Stimulated activated CD8-positive, alpha-beta memory T cell treated with anti-CD3 and anti-CD28 coated beads, Interleukin-12 subunit alpha, Interleukin-12 subunit beta, amount 100 ng/mL, for 1 hour (primary cell): ENCODE measurements at places on chromosomes 3 and 15.

- no peak for DNase-seq
These were observed 5.2 kb downstream of the SST start for GRCh38 chr3:187665010-187665409.

GRCh38 chr15:99728916-99729315, 4.3 kb downstream of the LYSMD4 start:
- DNase-seq, result no peak

GRCh38 chr3:129605203-129605921, 1.1 kb downstream of the PLXND1 start:
- no peak for DNase-seq

DNA sequence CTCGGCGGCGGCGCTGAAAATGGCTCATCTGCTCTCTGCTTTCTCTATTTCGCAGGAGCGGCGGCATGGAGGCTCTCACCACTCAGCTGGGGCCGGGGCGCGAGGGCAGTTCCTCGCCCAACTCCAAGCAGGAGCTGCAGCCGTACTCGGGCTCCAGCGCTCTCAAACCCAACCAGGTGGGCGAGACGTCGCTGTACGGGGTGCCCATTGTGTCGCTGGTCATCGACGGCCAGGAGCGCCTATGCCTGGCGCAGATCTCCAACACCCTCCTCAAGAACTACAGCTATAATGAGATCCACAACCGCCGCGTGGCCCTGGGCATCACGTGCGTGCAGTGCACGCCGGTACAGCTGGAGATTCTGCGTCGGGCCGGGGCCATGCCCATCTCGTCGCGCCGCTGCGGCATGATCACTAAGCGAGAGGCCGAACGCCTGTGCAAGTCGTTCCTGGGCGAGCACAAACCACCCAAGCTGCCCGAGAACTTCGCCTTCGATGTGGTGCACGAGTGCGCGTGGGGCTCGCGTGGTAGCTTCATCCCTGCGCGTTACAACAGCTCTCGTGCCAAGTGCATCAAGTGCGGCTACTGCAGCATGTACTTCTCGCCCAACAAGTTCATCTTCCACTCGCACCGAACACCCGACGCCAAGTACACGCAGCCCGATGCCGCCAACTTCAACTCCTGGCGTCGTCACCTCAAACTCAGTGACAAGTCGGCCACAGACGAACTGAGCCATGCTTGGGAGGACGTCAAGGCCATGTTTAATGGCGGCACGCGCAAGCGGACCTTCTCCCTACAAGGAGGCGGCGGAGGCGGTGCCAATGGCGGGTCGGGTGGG, 790 bp downstream of the SKOR1 start:
- DNase-seq, result no peak

DNA sequence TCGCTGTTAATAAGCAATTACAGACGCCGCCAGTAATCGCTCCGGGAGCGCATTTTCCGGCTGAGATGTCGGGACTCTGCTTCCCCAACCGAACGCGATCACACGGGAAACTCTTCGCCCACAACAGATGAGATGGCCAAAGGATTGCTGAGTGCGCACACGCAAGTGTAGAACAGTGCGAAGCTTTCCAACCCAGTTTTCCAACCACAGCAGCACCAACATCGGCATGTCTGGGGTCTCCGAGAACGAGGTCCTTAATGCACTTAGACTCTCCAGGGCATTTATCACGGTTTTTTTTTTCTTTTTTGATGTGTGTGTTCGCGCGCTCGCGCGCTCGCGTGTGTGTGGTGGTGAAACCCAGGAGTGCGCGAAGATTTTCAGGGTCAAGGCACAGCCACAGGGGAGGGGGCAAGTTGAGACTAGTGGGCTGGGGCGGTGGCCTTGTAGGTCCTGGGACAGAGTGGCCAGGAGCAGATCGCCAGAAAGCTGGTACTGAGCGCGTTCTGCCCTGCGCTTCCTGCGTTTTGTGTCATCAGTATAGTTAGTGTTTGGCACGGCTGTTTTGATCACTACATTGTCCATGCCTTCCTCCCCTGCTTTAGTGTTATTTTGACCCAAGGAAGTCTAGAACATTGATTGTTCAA, 1.8 kb upstream of the EOMES start:
- DNase-seq, result no peak

- DNase-seq, result no peak
These were observed 1117.8 kb downstream of the IGSF11 start for GRCh38 chr3:117916839-117917238.

- DNase-seq, result no peak
These were observed 385.4 kb downstream of the ZIC1 start for GRCh38 chr3:147794596-147794995.

GRCh38 chr3:121895121-121895520, 920 bp downstream of the SLC15A2 start:
- no peak for DNase-seq

GRCh38 chr3:45218578-45219390, 7.3 kb downstream of the TMEM158 start:
- DNase-seq, result no peak

- DNase-seq, result no peak
These were observed 155.0 kb downstream of the ATP8B4 start for GRCh38 chr15:49964061-49964460.

DNA sequence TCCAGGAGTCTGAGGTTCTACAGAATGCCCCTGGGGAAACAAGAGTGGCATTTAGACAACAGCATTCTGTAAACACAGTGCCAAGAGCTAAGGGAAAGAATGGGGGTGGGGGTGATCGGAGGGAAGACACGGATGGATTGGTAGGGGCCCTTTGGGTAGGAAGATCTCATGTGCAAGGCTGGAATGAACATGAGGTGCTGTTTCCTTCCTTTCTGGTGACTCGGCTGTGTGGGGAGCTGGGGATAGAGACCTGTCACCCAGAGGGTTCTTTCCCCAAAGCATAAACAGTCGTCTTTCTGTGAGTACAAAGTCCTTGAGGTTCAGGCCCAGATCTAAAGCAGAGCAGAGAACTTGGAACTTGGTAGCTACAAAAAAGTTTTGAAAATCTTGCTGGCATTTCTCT, 11.7 kb downstream of the TPM1 start:
- DNase-seq, result no peak

GRCh38 chr15:29270169-29270955, 740 bp upstream of the NSMCE3 start:
- no peak for DNase-seq

GRCh38 chr3:161082063-161082462, 23.1 kb downstream of the B3GALNT1 start:
- DNase-seq, result no peak

- peak; percentile 11 for DNase-seq
These were observed 96.5 kb downstream of the FSIP1 start for GRCh38 chr15:39685999-39686613.

DNA sequence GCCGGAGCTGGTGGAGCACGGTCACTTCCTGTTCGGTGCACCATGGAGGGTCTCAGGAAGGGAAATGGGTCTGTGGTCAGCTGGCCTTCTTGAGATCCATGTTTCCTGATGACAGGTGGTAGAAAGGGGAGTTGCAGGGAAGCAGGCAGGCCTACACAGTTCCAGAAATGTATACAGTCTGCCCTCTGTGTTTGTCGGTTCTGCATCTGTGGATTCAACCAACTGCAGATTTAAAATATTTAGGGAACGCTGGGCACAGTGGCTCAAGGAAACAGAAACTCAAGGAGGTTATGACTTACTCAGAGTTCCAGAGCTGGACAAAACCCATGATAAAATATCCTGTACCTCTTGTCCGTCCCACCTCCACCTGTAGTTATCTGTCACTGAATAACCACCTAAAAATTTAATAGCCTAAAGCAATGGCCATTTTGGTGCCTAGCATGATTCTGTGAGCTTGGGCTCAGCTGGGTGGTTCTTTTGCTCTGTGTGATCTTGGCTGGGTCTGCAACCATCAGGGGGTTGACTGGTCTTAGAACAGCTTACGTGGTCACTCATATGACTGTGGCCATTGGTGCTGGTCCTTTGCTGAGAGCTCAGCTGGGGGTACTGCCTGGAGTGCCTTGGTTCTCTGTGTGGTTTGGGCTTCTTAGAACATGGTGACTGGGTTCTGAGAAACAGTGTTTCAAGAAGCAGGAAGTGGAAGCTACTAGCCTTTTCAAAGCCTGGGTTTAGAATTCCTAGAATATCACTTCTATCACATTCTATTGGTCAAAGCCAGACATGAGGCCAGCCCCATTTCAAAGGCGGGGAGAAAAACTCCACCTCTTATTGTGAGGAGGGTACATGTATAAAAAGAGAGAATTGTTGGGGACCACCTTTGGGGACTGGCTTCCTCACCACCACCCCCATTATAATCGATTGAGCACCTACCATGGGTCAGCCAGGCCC, 239.7 kb upstream of the BHLHE40 start:
- no peak for DNase-seq

DNA sequence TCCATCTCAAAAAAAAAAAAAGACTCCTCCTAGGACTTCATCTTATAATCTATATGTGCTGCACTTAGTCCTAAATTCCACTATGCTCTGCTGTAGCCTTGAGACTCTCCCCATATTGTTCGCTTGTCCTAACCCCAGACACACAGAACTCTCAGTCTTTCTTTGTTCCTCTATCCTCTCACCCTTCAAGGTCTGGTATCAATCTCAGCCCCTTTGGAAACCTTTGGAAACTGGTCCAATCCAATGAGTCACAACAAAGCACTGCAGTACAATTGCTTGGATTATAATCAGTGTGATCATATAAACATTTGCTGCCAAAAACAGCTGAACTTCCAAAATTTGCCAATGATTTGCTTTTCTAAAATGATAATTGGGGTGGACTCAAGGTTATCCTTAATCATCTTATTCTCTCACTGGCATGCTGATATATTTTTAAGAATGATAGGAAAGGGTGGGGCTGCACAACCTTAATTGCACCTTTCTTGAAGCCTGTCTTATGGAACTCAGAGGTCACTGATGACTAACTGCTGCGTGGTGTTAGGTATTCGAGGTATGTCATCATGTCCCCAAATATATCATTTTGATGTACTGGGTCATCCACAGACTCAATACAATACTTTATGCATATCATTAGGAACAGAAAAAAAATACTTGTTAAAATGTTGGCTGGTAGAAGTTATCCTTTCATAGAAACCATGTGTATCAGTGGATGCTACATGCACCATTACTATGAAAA, 756.7 kb downstream of the NR2F2 start:
- DNase-seq, result no peak

DNA sequence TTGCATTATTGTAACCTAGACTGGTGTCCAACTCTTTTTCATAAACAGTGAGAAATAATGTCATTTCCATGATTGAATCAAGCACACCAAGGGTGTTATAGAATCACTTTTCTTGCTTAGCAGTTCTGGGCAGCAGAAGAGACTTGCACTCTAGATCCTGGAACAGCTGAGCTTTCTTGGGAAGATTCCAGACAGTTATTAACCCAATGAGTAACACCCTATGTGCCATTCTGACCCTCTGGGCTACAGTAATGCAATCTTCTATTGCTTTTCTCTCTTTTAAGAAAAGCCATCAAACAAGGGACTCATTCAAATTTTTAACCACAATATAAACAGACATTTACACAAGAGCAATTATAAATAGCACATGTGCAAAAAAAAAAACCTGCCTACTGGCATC, 39.3 kb upstream of the USP3 start:
- no peak for DNase-seq

GRCh38 chr3:137767538-137768360, 3.6 kb downstream of the SOX14 start:
- DNase-seq, result no peak

- no peak for DNase-seq
These were observed 418.8 kb upstream of the ALCAM start for GRCh38 chr3:104947943-104948342.

DNA sequence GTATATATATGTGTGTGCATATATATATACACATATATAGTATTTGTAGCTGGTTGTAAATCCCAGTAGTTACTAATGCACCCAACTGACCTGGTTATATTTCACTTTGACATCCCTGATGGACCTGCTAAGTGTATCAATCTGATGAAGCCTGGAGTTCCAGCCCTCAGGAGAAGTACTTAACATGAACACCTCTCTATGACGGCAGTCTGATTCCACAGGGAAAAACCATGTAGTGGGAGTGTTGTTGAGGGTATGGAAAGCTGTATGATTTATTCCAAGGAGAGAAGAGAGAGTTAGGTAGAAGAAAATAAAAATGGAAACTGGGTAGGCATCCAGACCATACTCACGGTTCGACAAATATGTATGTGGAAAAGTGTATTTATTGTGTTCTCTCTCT, 531.2 kb upstream of the SEMA6D start:
- no peak for DNase-seq

DNA sequence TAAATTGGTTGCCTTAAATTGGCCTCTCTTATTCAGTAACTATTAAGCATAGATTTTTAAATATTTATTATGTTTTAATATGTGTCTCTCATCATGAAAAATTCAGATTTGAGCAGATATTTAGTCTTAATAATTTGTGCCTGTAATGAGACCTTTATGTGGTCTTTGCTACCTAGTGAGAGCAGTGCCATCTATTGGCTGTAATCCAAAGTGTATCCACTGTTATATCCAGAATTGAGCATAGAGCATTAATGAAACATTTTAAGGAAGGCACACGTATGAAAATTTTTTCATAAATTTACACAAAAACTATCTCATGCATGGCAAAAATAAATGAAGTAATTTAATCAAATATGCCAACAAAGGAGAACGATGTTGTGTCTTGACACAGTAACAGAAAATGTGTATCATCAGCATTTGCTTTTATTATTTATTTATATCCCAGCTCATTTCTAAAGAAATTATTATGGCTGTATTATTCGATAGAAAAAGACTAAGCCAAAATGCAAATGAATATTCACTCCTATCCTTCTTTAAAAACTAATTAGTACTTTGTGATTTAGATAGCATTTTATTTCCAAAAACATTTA, 203.5 kb downstream of the RSRC1 start:
- no peak for DNase-seq

DNA sequence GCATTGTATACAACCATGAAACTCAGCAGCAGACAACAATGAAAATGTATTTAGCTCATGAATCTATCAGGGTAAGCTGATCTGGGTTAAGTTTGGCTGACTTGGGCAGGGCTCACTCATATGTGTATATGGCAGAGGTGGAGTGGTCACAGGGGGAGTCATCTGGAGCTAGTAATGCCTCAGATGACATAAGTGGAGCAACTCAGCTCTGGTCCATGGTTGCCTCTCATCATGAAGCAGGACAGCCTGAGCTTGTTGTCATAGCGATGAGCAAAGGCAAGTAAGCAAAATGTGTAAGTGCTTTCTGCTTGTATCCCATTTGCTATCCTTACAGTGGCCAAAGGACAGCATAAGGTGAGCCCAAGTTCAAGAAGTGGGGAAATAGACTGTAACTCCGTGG, 64.5 kb downstream of the ALCAM start:
- no peak for DNase-seq
